ENCODE measurements at places on chromosomes 2 and 18.

GRCh38 chr2:204586444-204587180 is 41.3 kb downstream of the PARD3B start:
- no peak for DNase-seq

DNA sequence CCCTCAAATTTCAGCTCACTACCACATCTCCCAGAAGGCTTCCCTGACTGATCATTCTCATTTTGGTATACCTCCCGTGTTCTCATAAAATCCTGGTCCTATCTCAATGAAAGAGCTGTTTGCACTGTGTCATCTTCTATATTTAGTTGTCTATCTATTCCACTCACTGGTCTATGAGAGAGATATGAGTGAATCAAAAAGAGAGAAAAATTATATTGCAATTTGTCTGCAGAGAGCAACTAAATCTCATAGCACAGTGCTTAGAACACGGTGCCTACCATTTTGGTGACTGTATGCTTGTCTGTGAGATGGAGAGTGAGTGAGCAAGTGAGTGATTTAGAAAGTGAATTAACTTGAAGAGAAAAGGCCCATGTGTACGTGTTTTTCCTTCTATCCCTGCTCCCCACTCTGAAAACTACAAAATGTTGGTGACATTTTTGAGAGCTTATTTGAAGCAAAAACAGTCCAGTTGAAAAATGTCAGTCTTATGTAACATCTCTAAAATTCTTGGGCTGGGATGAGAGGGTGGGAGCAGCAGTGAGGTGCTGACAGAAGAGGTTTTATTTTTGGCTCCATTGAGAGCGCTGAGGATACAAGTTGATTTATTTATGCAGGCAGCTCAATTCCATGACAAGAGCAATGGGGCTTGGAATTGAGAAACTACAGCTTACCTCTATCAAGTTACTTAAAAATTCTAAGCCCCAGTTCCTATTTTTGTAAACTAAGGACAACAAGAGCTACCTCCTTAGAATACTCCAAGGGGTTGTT is 373.5 kb upstream of the CHST9 start:
- no peak for DNase-seq

DNA sequence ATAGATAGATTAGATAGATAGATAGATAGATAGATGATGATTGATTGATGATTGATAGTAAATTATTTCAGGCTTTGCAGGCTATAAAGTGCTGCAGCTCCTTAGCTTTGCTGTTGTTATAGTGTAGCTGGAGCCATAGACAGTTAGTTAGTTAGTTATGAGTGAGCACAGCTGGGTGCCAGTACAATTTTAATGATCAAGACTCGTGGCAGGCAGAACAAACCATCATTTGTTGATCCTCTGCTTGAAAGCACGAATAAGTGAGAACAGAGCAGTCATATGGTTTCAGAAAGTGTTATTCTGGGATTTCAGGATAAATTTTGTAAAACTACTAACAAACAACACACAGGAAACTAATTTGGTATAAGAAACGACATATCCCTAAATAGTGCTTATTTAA is 53.9 kb downstream of the THOC1 start:
- DNase-seq = no peak

DNA sequence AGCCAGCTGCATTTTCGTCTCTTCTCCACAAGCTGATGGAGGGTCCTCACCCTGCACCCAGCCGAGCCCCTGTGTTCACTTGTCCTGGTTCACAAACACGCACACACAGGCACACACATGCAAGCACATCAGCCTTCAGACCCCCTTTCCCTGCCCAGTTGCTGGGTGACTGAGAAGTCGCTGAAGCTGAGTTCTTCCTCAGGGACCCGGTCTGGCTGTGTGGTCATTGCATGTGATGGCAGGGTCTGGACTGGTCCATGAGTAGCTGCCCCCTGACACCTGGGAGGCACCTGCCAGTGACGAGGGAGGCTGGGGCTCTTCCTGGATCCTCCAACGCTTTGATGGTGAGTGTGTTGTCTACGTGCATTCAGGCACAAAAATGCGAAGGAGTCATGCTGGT is 546.1 kb upstream of the SALL3 start:
- DNase-seq = no peak

DNA sequence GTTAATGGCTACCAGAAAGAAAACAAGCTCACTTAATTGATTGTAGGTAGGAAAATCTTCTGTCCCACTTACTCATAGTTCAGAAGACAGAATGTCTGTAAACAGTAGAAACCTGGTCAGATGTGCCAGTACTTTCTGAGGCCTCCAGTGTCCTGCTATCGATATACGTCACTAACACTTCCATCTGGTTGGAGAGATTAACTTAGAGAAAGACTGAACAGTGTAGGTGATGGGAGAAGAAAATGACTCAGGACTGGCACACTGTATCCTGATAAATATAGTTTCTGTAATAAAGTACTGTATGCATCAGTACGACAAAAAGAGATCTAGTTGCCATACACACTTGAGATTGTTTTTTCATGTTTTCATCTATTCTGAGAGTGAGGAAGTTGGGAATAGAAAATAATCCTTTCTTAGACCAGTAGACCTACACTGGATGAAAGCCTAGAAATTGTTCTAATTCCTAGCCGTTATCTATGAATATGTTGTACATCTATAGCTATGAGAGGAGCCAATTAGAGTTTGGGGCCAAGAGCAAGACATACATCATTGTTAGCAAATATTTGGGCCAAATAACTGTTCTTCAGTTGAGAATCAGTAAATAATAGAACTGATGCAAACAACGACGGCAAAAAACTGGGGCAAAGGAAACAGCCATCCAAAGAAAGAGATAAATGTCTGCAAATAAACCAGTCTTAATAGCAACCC is 105.9 kb downstream of the NAT8 start:
- DNase-seq = no peak

GRCh38 chr2:43230351-43230885 is 4.0 kb upstream of the ZFP36L2 start:
- no peak for DNase-seq

GRCh38 chr2:218008060-218009040 is 5.6 kb upstream of the TNS1 start:
- no peak for DNase-seq

- no peak for DNase-seq
Measured at GRCh38 chr18:48835119-48835518, 115.6 kb downstream of the SMAD7 start.

- no peak for DNase-seq
Measured at GRCh38 chr18:31646332-31647126, 37.9 kb downstream of the B4GALT6 start.

- DNase-seq = peak; percentile 25
Measured at GRCh38 chr2:178306352-178307073, 112.2 kb downstream of the OSBPL6 start.

- no peak for DNase-seq
Measured at GRCh38 chr2:181738563-181738962, 58.2 kb upstream of the NEUROD1 start.

GRCh38 chr2:240203788-240204270 is 63.4 kb upstream of the OTOS start:
- DNase-seq = no peak

GRCh38 chr18:79597831-79598632 is 81.6 kb upstream of the CTDP1 start:
- no peak for DNase-seq

GRCh38 chr18:44869533-44869932 is 188.8 kb downstream of the SETBP1 start:
- DNase-seq = no peak

DNA sequence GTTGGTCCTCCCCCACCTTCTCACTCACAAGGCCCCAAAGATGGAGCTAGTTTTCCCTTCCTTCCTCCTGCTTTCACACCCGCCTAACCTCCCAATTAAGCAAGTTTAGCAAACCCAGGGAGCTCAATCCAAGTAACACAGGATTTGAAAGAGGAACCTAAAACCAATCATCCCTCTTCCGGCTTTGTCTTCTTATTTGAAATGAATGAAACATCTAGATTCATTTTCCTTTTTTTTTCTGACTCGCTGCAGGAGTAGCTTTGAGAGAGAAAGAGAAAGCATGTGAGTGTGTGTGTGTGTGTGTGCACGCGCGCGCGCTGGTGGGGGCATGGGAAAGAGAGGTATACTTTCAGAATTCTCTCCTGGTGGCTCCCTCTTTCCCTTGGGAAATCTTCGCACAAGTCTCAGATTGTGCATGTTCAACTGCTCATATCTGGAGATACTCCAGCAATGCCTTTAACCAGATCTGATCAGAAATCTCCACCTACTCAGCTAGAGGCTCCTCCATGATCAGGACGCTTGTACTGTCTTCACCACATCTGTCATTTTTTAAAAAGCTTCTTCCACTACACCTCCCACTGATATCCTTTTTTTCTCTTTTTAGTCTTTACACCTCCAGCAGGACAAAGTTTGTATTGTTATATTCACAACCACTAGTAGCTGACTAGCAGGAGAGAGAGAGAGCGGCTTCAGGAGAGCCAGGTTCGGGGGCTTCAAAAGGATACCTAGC is 1.7 kb downstream of the SLC8A1 start:
- no peak for DNase-seq

DNA sequence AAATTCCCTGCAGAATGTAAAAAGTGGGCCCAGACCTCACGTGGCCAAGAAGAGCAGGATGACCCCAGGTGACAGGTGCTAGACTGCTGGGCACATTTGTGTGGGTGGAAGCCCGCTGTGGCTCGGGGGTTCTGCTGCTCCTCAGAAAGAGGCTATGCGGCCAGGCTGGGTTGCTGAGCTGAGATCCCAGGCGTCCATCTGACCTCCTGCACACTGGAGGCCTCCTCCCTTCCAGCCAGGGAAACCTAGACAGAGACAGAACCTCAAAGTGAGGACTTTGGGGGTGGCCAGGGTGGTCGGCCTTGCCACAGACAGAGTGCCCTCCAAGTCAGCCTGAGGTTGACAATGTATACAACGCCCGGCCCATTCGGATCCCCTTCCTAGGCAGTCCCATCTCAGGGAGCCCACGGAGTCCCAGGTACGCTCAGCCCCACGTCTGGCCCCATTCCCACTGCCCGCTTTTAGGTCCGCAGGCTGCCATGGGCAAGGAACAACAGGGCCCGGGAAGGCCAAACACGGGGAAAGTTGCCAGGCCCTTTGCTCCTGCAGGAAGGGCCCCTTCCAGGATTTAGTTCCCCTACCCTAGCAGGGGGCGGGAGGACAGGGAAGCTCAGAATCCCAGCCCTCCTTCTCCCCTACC is 75.6 kb downstream of the KIAA2012 start:
- DNase-seq = no peak

DNA sequence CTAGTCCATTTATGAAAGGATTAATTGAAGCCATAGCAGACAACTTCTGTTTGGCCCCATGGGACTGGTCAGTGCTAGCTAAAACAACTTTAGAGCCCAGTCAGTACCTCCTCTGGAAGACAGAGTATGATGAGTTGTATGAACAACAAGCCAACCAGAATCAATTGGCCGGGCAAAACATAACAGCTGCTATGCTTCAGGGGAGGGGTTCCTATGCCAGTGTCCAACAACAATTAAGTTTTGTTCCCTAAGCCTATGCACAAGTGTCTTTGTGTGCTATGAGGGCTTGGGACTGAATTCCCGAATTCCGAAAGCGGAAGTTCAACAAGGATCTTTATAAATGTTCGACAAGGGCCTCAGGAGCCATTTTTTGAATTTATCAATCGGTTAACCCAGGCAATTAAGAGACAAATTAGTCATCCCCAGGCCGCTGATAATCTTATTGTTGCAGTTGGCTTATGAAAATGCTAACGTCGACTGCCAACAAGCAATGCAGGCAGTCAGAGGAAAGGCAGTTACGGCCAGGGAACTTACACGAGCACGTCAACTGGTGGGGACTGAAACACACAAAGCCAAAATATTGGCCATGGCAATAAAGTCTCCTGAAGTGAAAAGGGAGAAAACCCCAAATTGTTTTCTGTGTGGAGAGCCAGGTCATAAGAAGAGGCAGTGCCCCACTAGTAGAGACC is 57.9 kb downstream of the ZNF638 start:
- DNase-seq = no peak

- DNase-seq = no peak
Measured at GRCh38 chr2:57544624-57545023, 502.0 kb upstream of the VRK2 start.

- DNase-seq = no peak
Measured at GRCh38 chr2:38744399-38744780, 6.8 kb downstream of the SRSF7 start.

- no peak for DNase-seq
Measured at GRCh38 chr2:109135359-109136197, 6.6 kb downstream of the SH3RF3 start.

GRCh38 chr2:208545403-208546042 is 138.9 kb downstream of the PTH2R start:
- DNase-seq = no peak

- DNase-seq = no peak
Measured at GRCh38 chr2:138536740-138537139, 35.2 kb downstream of the SPOPL start.
